ENCODE measurements at places on chromosomes 11 and 22.
A peak's percentile ranks its signal among the peaks of the same experiment; 100 is the strongest.

GRCh38 chr11:17388609-17389210, at the start of gene KCNJ11:
TSS of gene KCNJ11 (minus strand) at chr11:17388659. CDS start at chr11:17388091, 568 bp downstream.
- peak; percentile 25 for DNase-seq

DNA sequence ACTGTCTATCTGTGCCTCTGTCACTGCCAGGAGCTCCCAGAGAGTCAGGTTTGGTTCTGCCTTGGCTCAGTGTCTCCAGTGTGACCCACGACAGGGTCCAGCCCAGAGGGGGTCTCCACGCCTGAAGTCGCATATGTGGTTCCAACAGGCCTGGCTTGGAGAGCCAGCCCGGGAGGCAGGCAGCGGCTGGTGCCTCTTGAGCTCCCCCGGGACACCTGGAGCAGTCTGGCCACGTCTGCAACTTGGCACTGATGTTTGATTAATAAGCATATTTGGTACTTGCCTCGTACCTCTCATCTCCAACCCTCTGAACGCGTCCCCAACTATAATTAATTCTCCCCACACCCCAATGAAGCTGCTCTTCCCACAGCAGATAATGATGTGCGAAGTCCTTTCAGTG, 31.7 kb upstream of the SHISAL1 start:
- no peak for DNase-seq

DNA sequence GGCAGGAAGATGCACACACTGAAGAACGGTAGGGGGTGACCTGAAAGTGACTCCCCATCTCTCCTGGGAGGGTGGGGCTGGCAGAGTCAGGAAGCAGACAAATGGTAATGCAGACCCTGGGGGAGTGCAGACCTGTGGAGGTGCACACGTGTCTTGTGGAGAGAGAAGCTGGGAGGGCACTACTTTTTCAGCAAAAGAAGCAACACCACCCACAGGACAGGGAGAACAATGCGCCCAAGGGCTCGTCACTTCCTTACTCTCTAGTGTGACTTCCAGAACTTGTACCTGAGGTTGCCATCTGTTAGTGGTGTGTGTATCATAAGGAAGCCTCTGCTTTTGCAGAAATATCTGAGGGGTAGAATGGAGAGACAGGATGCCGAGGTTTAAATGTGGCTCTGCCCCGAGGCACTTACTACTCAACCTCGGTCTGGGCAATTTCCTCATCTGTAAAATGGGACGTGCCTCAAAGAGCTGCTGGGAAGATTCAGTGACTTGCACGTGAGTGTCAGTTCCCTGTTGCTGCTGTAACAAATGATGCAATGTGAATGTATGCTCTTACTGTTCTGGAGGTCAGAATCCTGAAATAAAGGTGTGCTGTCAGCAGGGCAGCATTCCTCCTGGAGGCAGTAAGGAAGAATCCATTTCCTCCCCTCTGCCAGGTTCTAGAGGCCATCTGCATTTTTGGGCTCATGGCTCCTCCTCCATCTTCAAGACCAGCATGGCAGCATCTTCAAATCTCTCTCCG, 323.4 kb downstream of the SHANK2 start:
- DNase-seq = no peak

GRCh38 chr11:124875401-124875800, 10.2 kb downstream of the ROBO3 start:
- DNase-seq = no peak

- DNase-seq = no peak
These were observed 162.8 kb downstream of the BRD1 start for GRCh38 chr22:49664891-49665290.

GRCh38 chr11:61507962-61508861, at the start of gene LRRC10B:
TSS of gene LRRC10B (plus strand) at chr11:61508749. CDS start at chr11:61508999, 250 bp downstream.
- peak; percentile 87 for DNase-seq

- no peak for DNase-seq
These were observed 72.9 kb upstream of the YWHAH start for GRCh38 chr22:31871480-31871879.

DNA sequence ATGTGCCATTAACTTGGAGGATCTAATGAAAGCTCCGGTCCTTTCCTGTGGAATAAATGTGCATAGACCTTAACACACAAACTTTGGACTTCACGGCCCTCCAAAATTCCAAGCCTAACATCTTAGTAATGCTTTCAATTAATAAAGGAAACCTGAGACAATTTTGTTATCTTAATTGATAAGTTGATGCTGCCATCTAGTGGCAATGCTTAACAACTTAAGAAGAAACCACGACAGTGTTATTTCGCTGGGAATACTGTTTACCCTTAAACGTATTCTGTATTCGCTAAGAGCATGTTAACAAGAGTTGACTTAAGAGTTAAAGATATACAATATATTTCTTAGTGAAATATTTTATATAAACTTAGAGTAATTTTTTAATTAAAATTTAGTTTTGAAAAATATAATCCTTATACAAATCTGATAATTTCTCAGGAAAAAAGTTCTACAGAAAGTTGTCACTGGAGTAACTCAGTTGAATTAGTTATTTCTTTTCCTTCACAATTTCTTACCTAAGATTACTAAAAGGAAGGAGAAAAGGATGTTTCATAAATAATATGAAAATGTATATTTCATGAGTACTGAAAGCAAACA, 35.0 kb upstream of the OR9G4 start:
- DNase-seq = peak; percentile 15
